Activated T-helper 1 cell treated with anti-CD3 and anti-CD28 coated beads, Interleukin-2, amount 50 U/mL, for 16 hours (primary cell): ENCODE measurements at places on chromosomes 16 and 17.

DNA sequence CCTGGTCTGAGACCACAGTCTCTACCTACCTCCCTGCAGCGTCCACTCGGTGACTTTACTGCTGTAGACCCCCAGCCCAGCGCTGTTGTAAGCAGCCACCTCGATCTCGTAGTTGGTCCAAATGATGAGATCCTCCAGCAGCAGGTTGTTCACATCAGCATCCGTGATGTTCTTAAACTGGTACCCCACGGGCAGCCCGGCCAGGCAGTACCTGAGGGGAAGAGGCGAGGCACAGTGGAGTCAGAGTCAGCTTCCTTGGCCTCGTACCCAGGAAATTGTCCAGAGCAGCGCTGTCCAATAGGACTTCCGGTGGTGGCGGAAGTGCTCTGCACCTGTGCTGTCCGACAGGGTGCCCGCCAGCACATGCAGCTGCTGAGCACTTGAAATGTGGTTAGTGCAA lies 104.0 kb upstream of the CDC42EP4 start:
- DNase-seq: no peak

DNA sequence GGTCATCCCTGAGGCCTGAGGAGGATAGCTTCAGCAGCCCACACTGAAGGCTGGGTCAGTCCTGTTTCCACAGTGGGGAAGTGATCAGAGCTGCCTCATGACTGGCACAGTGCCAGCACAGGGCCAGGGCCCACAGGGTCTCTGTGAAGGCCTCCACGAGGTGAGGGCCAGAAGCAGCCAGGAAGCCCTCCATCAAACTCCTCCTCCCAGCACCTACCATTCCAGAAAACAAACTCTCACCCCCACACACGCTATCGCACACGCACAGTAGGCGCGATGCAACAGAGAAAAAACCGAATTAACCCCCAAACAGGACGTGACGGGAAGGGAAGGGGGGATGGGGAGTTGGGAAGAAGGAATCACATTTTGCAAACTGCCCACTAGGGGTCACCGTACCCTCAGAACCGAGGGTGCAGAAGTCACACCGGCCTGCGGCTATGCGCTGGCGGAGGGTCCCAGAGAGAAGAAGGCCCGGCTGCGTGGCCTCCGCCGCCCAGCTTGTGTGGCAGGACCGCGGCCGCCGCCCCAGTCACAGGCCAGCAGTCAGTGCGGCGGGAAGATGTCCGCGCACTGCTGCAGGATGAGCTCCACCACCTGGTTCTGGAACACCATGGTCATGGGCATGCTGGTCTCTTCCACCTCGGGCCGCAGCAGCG lies 37.6 kb downstream of the ARHGAP27 start:
- no peak for DNase-seq

DNA sequence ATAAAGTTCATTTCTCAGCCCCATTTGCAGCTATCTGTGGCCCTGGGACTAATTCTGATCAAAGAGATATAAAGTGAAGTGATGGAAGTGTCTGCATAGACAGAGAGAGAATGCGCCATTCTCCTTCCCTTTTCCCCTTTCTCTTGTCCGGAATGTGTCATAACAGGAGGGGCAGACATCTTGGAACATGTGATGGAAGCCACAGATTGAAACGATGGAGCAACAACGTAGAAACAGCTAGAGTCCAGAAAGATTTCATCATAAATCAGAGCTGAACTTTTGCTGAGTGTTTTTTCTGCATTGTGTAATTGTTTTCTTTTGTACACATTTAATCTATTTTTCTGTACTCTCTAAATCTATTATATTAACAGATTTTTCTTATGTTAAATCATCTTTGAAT lies 11.3 kb downstream of the ASGR1 start:
- no peak for DNase-seq

- no peak for DNase-seq
Observed at GRCh38 chr16:84740596-84741116, 40.9 kb downstream of the USP10 start.

DNA sequence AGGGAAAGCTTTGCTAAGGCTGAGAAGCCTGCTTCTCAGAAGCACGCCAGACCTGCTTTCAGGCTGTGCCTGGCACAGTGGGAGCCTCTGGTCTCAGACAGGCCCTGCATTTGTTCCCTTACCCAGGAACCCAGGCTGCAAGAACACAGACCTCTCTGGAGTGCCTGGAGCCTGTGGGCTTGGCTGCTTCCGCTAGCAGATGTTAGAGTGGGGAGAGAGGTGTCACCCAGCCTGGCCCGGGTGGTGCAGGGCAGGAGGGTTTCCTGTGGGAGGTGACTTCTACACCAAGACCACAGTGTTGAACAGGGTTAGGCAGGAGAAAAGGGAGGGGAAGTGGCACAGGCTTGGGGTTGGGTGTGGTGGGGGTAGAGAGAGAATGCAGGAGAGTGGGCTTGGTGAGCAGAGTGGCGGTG lies 35.8 kb upstream of the ADGRG1 start:
- peak; percentile 50 for DNase-seq

DNA sequence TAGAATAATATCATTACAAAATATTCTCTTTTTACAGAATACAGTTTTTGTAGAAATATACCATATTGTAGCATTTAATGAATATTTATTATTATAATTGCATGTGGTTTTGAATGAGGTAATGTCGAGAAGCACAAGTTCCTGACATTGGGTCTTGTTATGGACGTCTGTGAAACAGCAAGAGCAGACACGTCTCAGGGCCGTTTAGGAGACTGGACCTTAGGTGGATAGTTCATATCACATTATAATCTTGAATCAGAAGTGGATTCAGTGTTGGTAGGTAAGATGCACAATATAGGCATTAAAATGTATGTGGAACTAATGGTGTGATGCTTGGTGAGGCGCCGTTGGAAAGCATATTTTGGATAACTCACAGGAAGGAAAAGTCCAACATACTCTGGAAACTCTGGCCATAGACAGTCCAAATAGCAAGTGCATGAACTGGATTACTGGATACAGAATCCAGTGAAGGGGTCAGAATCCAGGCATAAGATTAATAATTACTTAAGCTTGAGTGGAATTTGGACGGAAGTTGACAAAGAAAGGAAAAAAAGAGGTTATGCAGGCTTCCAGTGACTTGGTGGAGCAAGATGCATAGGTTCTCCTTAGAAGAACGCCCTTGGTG lies 17.2 kb downstream of the ABCA8 start:
- no peak for DNase-seq

- no peak for DNase-seq
Observed at GRCh38 chr17:27945333-27945616, 52.1 kb upstream of the LYRM9 start.

DNA sequence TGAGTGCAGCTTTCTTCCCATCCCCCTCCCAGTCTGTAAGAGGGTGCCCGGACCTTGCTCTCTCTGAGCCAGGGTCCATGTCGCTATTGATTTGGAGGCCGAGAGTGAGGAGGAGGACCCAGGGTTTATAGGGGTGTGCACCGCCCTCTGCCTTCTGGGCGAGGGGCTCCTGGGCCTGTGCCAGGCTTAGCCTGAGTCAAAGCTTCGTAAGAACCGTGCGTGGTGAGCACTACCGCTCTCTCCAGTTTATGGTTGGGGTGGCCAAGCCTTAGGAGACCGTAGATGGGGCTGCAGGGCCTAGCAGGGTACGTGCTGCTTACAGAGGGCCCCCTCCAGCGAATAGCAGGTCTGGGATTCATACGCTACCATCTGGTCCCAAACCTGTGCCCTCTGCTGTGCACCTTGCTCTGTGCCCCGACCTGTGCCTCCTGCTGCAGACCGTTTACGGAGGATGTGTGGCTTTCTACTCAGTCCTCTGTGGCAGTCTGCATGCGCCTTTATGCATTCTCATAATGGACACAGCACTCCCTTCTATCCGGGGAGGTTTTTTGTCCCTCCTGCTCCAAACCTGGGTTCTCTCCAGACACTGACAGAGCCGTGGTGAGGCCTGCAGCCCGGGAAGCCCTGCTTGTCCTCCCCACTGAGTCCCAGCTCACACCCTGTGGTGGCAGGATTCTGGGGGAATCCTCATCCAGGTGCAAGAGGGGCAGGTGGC lies 54.7 kb downstream of the PGS1 start:
- DNase-seq: no peak

DNA sequence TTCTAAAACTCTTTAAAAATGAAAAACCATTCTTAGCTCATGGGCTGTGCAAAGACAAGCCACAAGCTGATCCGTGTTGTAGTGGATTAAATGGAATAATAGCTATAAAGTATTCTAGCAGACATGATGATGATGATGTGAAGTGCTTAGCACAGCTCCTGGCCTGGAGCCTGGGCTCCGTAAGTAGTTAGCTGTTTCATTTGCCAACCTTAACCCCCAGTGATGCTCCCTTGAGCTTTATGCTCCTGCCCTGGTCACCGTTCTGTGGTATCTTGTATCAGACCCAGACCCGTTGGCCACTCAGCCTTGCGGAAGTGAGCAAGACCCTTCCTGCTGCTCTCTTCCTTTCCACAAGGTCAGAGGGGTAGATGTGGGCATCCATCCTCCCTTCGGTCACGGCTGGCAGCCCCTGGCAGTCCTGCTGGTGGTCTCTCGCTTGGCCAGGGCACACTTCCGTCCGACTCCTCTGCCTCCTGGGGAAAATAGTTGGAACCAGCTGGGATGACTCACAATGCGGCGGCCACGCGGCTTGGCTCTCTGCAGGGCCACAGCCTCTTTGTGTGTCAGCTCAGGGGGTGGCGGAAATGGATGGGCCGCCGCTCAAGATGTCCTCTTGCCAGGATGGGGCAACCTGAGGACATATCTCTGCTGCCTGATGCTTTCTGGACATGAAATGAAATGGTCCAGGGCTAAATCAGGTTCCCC lies 79.1 kb downstream of the GPR139 start:
- no peak for DNase-seq

GRCh38 chr17:81025741-81026129 lies 9.2 kb upstream of the BAIAP2 start:
- no peak for DNase-seq

GRCh38 chr17:16215002-16215272 lies 397 bp downstream of the NCOR1 start:
- no peak for DNase-seq

DNA sequence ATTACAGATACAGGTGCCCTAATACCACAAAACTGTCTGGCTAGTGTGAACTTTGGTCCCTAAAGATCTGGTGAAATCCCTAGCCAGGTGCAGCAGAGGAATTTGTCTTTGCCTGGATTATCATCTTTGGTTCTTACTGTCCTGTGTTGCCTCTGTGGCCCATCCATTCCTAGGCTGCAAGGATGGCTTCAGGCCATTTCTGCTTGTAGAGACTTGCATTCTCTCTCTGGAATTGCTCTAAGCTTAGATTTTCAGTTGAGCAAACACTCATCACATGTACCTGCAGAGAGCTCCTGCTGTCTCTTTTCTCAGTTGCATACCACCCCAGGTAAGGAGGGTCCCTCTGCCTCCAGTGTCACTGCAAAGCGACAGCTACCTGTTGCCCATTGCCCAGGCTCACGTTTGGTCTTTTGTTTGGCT lies 114.9 kb downstream of the PRKCA start:
- no peak for DNase-seq

GRCh38 chr17:69696650-69697049 lies 282.2 kb downstream of the MAP2K6 start:
- DNase-seq: no peak

- DNase-seq: peak; percentile 61
Observed at GRCh38 chr17:58329035-58329809, 627 bp upstream of the TSPOAP1 start.

DNA sequence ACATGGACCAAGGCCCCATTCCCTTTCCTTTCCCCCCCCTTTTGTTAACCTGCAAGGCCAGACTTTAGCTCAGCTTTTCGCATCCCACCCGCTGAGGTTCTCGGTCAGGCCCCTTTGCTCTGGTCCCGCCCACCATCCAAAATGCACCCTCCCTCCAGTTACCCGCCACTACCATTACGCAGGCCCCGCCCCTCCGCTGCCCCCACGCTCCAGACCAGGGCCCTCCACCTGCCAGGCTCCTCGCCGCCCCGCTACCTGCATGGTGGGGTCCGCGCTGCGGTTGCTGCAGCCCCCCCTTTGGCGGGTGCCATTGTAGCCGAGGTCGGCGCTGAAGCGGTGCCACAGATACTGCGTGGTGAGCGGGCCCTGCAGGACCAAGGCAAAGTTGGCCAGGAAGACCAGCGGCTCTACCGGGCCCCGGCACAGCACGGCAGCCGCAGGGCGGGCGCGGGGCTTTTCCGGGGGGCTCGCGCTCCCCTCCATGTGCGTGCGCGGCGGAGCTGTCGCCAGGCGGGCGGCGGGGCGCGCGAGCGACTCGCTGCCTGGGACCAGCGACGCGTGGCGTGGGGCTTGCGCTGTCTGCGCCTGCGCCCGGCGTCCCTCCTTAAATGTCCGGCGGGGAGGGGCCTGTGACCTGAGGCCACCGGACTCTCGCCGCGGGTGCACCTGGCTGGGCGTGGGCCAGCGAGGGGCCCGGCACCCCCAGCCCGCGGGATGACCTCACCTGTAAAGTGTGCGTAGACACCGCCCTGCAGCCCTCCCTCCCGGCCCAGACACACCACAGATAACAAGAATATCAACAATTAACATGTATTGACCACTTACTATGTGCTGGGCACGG lies at the start of gene SLC46A1:
SLC46A1 (minus strand) TSS at position 581 of the 841 bp plus-strand sequence; CDS start at position 483, 98 bp downstream.
- DNase-seq: no peak

GRCh38 chr16:88487920-88488851 lies 35.1 kb downstream of the ZFPM1 start:
- no peak for DNase-seq

DNA sequence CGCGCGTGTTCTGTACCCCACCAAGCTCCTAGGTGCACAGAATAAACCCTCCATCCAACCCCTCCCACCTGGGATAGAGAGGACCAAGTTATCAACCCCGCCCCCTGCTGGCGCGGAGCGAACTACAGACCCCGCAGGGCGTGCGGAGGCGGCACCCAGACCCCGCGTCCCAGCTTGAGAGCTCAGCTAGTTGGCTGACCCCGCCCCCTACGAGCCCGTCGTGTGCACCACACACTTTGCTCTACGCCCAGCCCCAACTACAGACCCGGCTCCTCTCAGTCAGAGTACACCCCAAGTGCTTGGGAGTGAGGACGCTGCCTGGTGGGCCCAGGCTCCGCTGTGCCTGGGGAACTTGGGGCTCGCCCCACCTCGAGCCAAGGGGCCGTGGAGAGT lies 1.5 kb downstream of the GRIN2A start:
- DNase-seq: no peak

DNA sequence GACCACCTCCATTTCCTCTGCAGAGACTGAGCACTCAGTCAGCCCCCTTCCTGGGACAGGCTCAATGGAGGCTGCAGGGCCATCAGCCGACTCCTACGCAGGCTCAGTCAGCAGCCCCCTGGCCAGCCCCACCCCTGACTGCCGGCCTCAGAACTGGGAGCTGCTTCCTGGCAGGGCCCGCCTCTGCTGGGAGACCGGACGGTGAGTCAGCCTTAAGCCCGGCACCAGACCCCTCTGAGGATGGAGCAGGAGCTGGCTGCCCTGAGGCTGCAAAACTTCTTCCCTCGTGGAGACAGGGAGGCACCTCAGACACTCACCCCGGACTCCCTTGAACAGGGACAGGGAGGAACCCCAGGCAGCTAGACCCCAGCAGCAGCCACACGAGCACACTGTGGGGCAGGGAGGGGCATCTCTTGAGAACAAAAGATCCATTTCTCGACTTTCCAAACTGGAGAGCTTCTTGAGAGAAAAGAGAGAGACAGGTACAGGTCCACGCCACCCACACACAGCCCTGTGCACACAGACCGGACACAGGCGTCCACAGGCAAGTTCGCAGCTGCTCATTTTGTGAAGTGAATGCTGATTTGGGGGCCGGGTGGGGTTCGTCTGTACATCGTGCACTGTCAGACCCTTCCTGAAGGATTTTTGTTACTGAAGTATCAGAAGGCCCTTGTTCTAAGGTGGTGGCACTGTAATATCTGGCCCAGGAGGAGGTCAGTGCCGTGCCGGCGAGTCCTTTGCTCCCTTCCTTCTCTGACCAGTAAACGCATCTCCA lies 1.3 kb upstream of the TUBB3 start:
- no peak for DNase-seq
